ENCODE measurements at places on chromosomes 1 and 21.

- DNase-seq, result no peak
These were observed 12.4 kb downstream of the ASAP3 start for GRCh38 chr1:23471473-23472075.

GRCh38 chr1:212226467-212226866, 58.7 kb upstream of the PPP2R5A start:
- no peak for DNase-seq

DNA sequence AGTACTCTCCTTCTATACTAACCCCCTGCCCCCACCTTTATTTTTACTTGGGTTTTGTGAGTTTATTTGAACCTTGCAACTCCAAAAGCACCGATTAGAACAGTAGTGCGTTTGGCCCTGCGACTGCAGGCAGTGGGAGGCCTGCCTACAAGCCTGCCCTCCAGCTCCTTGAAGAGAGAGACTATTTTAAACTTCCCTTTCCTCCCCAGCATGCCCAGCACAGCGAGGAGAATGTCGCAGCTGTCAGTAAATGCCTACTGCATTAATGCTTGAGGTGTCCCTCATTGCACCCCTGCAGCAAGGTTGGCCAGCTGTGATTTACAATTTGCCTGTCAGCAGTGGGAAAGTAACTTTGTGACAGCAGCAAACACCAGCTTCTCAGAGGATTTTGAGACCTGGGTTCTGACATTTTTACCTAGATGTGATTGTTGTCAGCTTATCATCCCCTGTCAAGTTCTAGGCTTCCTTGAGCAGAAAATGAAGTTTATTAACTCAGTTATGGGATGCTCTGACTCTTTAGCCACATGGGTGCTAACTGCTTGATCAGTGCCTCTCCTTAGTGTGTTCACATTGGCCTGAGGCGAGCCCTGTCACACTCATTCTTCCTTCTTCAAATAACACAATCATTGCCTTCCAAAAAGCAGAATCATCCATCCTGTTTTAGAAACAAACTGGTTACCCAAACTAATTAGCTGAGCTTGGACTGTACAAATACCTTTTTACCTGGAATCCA, 170.6 kb downstream of the PDE4B start:
- no peak for DNase-seq

GRCh38 chr1:241637604-241638003, 2.6 kb downstream of the CHML start:
- peak; percentile 61 for DNase-seq

DNA sequence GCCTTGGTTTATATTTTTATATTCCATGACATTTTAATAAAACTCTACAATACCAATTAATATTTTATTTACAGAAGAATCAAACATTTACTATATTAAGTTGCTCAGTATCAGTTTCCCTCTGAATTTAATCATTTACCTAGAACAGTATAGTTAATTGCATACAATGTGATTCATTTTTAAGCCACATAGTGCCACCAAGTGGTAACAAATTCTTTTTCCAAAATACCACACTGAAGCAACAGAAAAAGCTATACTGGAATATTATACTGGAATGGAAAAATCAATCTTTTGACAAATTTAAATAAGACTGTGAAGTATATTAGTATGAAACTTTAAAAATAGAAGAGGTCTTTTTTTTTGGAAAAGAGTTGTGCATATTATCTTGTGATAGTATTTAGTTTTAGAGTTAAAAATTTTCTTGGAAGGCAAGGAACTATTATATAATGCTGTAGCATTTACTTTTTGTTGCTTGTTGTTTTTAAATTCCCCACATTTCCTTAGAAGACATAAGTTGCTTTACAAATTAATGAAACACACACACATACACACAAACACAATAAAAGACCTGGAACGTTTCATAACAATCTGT, 57.3 kb downstream of the ZNF644 start:
- DNase-seq, result peak; percentile 50

- no peak for DNase-seq
These were observed 233.5 kb downstream of the PLPP3 start for GRCh38 chr1:56345831-56346230.

DNA sequence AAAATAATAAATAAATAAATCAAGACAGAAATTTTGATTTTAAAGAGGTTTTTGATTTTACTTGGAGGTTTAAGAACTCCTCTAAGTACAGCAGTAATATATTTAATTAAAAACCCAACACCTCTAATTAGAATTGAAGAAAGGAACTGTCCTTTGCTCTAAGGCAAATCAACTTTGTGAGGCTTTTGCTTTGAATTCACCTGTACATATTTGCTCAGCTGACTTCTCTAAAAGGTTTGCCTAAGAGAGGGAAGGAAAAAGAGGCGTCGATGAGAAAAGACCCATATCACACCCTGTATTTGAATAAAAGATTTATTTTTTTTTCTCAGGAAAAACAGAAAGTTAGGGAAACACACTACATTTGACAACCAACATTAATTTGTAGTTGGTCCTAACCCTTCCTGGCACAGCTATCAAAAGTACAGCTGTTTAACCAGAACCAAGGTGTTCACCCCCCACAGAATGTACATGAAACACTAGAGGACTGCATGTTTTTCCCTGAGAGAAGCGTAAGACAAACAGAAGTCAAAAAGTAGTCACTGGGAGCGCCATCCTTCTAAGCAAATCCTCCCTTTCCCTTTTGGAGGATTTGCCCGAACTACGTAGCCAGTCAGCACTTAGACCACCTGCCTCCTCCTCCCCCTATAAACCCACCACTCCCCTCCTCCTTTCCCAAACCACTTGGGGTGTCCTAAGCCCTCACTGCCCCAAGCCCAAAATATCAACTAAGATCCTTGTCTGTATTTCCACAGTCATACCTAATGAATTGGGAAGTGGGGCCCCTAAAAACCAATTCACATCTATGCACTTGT, 4.9 kb downstream of the MCL1 start:
- no peak for DNase-seq

DNA sequence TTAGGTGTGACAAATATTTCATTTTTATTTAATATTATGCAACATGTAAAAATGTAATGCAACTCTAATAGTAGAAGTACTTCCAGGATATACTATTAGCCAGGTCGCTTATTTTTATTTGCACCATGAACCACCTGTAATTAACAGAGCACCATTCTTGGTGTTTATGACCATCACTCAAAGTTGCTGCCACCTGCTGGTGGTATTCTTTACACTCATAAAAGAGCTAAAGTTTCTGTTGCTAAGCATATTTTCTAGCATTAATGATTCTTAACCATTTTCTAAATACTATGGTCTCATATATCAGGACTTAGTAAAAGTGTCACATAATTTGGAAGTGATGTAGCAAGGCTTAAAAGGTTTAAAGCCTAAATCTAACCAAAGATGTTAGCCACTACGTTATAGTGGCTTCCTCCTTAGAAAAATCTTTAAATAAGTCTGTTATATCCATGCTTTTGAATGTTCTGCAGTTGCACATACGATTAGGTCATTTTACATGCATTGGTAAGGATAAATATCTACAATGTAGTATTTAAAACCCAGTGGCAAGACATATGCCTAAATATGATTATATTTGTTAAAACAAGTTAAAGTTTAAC, 244.5 kb downstream of the NEGR1 start:
- peak; percentile 85 for DNase-seq

DNA sequence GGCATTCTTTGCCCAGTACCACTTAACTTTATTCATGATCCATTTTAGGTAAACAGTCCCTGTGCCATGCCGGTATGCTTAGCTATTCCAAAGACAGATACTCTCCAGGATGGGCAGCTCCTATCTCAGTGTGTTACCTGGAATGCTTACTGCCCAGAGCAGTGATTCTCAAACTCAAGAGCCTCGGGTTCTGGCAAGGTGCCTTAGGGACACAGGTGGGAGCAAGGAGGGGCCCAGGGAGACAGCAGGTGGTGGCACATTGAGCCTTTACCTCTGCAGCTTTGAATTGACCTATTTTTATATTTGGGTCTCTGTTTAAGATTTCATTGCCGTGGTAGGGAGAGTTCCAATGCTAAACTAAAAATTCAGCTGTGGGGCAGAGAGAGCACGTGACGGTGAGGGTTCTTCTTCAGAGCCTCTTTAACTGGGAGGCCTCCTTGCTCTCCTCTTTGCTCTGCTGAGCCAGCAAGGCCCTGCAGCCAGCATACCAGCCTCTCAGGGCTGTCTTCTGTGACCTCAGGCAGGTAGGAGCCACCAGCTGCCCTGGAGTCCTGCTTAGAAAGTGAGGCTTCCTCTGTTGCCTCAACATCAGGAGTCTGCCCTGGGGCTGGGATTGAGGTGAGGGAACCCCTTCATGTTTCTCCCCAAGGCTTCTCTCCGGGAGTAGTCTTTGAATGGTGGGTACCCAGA, 20.2 kb downstream of the PHGDH start:
- DNase-seq, result no peak

- DNase-seq, result no peak
These were observed 47.7 kb upstream of the HP1BP3 start for GRCh38 chr1:20834780-20835179.

GRCh38 chr1:221279146-221279545, 399.9 kb downstream of the HLX start:
- no peak for DNase-seq

GRCh38 chr1:7505771-7506453, 265.2 kb upstream of the VAMP3 start:
- no peak for DNase-seq

- DNase-seq, result no peak
These were observed 133.4 kb upstream of the ERG start for GRCh38 chr21:38631676-38632075.

DNA sequence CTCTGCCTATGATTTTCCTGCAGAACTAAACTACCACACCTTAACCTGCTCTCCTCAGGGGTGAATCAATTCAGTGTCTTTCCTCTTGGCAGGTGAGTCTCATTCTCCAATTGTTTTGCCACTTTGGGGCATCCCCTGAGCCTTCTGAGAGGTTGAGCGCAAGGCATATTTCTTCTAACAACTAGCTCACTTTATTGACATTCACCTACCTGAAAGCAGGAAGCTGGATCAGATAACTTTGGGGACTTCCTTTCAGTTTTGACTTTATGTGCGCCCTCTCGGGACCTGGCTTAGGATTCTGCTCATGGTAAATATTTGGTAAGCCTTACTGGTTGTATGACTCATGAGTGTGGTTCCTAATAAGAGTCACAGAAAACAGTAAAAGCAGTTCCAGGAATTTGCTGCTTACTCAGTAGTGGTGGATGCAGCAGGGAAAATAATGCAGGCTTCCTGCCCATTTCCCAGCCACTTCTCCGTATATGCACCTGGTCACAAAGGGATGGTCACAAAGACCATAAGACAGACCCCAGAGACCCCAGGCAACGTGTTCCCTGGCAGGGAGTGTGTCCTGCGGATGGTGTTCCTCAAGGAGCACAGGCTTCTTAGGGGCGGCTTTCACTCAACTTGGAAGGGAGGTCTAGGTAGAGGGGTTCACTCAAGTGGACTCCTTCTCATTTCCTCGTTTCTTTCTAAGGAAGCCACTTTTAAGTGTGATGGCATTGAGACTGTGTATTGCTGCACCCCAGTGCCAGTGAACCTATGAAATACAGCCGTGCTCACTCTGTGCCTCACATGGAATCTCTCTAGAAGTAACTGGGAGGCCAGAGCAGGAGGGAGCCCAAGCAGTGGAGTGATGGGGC, 22.0 kb upstream of the BATF3 start:
- no peak for DNase-seq

DNA sequence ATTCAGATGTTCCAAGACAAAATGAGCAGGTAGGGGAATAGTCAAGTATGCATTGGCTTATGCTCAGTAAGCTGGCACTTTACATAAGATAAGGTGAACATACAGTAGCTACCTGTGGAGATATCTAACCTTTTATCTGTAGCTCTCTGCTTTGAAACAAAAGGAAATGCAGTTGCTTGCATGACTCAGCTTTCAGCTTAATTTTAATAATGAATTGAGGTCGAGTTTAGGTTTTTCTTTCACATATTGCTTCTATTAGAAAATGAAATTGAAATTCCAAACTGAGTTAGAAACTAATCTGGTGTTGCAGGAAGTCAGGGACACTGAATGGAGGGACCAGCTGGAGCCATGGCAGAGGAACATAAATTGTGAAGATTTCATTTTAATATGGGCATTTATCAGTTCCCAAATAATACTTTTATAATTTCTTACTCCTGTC, 8.3 kb downstream of the FRRS1 start:
- DNase-seq, result peak; percentile 27

GRCh38 chr1:225995919-225996864, 3.0 kb downstream of the SDE2 start:
- peak; percentile 71 for DNase-seq

GRCh38 chr1:41870076-41870562, 48.6 kb downstream of the HIVEP3 start:
- no peak for DNase-seq

- no peak for DNase-seq
These were observed 27.1 kb upstream of the PLEKHM2 start for GRCh38 chr1:15657021-15657420.

DNA sequence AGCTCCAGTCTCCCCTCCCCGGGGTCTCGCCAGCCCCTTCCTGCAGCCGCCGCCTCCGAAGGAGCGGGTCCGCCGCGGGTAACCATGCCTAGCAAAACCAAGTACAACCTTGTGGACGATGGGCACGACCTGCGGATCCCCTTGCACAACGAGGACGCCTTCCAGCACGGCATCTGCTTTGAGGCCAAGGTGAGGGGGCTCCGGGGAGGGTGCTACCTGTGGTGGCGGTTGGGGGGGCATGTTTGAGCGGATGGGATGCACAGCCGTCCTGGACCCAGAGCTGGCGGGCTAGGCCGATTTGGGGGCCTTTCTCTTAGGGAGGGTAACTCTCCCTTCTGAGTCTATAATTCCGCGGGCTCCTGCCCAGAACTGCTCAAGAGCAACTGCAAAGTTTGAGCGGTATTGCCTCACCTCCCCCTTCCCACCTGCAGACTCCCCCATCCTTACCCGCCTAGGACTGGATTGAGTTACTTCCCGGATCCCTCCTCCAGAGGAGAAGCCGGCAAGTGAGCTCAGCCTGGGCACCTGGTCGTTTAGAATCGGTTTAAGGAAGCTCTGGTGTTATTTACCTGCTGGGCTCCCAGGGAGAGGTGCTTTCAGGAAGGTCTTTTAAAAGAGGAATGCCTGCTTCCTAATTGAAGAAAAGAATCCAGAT, 730 bp downstream of the NOS1AP start:
- peak; percentile 16 for DNase-seq

- peak; percentile 85 for DNase-seq
These were observed 66.9 kb upstream of the LRIF1 start for GRCh38 chr1:111030590-111030989.

DNA sequence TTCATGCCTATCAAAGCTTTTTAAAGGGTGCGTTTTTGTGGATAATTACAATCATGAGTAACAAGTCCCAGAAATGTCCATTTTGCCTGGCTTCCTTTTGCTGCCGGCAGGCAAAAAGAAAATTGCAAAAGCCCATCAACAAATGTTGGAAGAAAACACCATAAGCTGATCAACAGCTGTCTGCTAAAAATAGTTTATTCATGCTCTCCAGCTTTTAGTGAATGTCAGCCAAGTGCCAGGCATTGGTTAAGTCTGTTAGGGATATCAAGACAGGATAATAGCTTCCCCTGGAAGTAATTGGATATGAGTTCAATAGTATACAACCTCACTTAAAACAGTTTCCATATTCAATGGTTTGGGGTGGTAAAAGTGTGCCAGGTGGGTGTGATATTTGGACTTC, 13.6 kb upstream of the AGMAT start:
- DNase-seq, result no peak

DNA sequence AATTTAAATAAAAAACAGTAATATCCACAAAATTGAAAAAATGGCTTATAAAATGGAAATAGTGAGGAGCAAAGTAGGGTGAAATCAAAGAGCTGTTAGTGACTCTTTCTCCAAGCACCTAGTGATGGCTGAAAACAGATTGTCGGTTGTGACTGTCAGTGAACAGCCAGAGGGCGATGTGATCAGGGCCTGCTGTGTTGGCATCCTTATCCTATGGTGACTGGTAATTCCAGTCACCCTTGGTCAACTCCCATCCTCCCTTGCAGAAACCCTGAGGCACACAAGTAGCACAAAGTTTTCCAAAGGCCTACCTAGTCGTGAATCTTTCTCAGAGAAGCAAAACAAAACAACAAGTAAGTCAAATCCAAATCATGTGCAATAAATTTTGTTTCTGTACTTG, 599.8 kb upstream of the CXADR start:
- no peak for DNase-seq

Measured in hematopoietic multipotent progenitor cell treated with erythropoietin and hydrocortisone succinate and interleukin-3 and kit ligand, for 6 days (in vitro differentiated cells).